Inflammatory macrophage treated with lipopolysaccharide for 1 hour (primary cell): ENCODE measurements at places on chromosomes 5 and 9.

DNA sequence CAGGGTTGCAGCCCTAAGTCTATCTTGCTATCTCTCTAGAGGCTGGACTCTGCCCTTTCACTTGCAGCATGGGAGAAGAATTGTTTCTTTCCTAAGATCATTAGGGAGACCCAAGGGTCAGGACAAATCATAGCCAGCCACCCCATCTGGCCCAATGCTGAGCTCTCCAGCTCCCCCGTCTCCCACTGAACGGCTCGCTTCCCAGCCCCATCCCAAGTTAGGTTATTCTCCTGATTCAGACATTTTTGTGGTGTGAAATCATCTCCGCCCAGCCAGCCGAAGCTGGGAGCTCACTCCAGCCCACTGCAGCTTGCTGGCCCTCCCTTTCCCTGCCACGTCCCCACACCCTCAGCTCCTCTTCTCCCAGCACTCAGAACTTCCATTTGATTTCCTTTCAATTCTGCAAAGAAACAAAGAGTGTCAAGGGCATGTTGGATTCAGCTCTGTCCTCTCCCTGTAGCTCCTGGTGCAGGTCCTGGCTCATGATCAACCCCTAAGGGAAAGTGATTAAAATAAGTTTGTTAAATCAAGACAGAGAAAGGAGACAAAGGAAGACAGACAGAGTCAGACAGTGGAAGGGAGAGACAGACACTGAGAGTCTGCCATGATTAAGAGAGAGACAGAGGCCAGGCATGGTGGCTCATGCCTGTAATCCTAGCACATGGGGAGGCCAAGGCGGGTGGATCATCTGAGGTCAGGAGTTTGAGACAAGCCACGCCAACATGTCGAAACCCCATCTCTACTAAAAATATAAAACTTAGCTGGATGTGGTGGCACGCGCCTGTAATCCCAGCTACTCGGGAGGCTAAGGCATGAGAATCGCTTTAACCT, 12.6 kb upstream of the SPARC start:
- no peak for DNase-seq

GRCh38 chr5:75513841-75514240, 2.1 kb downstream of the POLK start:
- DNase-seq: peak; percentile 12

GRCh38 chr5:35671541-35672295, 54.1 kb downstream of the SPEF2 start:
- DNase-seq: no peak

GRCh38 chr9:38662763-38663593, 42.6 kb upstream of the ANKRD18A start:
- DNase-seq: no peak

GRCh38 chr5:58188262-58188651, 271.6 kb downstream of the PLK2 start:
- no peak for DNase-seq

- DNase-seq: peak; percentile 35
These were observed 2.5 kb upstream of the ZNF608 start for GRCh38 chr5:124748687-124749594.

- no peak for DNase-seq
These were observed 37.4 kb downstream of the KIF2A start for GRCh38 chr5:62343428-62343827.

DNA sequence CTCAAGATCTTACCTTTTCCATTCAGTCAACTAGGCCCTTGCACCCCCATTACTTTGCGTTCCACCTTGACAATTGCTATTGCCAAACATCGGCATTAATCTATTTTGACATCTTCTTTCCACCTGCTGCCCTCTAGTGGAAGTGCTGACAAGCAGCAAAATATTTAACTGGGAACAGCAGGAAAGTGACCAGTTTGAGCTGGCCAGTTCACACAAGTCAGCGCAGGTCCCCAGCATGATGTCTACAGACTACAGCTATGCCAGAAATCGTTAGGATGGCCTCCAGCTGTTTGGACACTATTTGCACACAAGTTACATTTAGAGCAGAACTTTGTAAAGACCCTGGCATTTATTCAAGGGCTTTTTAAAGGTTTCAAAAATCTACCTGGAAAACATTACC, 160.1 kb downstream of the GHR start:
- peak; percentile 26 for DNase-seq

DNA sequence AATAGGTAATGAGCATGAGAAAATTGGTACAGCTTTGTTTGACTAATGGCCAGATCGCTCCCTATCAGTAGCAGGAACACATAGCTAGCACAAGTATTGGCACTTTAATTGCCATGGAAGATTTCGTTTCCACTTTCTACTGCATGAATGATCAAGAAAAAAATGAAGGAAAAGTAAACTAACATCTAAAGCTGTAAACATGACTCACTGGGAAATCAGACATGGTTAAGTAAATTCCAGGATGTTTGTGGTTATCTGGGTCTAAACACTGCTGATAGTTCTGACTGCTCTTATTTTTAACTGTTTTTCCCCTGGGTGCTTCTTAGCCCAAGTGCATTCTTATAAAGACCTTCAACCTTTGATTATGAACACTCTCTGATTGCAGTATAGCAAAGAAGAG, 388.9 kb downstream of the NR2F1-AS1 start:
- no peak for DNase-seq
